ENCODE measurements at places on chromosomes 12 and 14.
A peak's percentile ranks its signal among the peaks of the same experiment; 100 is the strongest.

DNA sequence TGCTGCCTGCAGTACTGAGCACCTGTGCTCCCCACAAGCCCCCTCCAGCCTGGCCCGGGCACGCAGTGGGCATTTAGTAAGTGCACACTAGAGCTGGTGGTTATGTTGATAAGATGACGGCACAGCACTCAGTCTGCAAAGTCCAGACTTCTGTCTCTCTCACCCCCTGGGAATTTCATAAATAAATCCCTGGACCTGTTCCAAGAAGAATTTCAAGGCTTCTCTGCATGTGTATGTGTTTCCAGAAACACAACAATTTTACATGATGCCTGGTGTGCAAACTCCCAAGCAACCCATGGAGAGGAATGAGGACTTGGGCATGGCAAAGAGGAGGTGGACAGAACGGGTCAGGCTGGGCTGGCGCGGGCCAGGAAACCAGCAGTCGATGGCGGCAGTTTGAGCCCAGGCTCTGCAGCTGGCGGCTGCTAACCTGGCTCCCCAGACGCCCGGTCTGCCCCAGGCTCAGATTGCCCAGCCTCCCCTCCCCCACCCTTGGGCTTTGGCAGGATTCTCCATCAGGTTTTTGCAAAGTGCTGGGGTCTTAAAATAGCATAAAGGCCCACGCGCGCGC lies 10.4 kb upstream of the ACVR1B start:
- no peak for DNase-seq

- no peak for DNase-seq
Measured at GRCh38 chr12:107436376-107436775, 249.2 kb upstream of the PWP1 start.

DNA sequence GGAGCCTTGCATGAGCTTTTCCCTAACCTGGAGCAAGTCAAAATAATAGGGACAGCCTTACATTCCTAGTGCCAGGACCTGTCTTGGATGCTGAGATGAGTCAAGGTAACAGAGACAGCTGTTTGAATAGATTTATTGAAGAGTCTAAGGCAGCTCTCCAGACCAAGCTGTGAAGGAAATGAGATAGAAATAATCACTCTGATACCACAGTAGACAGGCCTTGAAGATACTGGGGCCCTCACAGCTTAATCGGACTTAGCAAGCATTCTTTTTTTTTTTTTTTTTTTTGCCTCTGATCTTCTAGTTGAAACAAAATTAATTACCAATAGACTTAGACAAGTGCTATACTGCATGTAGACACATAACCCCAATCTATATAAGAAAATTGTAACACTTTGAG lies 3.1 kb upstream of the RNASE9 start:
- DNase-seq = no peak

DNA sequence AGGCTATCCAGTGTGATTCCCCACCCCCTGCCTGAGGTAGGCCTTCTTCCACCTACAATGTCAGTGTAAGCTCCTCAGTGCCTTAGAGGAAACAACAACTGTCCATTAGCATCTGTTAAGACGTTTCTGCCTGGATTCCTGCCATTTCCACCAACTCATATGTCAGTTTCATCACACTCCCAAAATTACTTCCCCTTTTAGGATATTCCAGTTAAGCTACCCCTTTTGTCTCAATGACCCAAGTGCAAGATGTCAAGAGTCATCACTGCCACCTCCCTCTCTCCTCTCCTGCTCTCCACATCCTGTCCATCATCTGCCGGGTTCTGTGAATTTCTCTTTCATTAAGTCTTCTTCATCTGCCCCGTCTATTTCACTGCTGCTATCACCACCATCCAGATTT lies 189.4 kb downstream of the DPF3 start:
- DNase-seq = no peak

GRCh38 chr12:131276501-131277185 lies 322.9 kb downstream of the ADGRD1 start:
- no peak for DNase-seq

GRCh38 chr12:3205742-3206519 lies 128.8 kb downstream of the TSPAN9 start:
- peak; percentile 98 for DNase-seq

DNA sequence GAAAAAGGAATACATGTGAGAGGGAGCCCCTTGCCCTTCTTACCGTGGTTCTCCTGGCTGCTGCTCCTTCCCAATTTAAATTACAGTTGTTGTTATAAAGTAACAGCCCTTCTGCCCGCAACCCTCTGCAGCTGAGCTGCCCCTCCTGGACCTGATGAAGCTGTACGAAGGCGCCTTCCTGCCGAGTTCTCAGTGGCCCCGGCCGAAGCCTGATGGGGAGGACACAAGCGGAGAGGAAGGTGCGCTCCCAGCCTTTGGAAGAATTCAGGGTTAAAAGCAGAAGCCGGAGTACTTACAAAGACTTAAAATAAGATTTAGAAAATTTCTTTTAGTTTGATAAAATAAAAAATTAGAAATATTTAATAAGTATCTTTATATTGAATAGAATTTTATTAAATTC lies 55.2 kb downstream of the EP400 start:
- DNase-seq = no peak

DNA sequence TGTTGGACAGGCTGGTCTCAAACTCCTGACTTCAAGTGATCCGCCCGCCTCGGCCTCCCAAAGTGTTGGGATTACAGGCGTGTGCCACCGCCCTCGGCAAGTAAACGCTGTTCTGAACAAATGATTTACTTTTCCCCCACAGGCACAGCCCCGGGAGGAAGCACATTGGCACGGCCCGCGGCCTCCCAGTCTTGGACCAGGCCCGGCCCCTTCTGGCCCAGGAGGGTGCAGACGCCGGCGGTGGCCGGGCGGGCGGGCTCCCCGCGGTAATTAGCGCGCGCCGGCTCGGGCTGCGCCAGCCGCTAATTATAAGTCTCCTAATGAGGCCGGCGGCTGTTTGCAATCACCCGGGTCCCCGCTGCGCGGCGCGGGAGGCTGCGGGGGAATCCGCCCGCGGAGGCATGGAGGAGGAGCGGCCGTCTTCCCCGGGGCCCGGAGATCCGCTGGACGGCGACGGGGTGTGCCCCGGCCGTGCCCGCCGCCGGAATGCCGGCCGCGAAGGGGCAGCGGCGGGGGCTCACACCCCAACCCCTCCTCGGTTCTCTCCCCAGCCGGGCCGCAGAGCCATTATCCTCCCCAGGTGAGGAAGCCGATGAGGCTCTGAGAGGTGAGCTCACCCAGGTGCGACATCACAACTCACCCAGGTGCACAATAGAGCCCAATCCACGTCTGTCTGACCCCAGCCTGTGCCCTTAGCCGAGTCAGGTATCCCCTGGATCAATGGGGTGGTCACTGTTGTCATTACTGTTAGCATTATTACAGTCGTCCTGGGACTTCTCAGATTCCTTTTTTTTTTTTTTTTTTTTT lies 3.3 kb upstream of the POP5 start:
- peak; percentile 33 for DNase-seq

GRCh38 chr12:76421046-76421445 lies 72.8 kb upstream of the BBS10 start:
- DNase-seq = no peak

DNA sequence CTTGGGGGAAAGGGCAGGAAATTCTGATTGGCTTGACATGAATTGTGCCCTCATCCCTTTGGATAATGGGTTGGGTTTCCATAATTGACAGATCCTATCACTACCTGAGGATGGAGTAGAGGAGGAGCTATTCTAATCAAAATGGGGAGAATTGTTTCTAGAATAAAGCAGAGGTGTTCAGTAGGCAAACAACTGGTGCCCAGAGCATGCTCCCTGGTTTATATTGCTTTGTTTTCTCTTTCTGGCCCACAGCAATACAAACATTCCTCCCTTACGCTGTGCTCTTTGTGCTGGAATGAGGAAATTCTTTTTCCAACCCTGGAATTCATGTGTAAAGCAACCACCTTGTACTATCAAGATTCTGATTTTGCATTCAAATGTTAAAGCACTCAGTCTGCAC lies 147.4 kb downstream of the RASSF9 start:
- DNase-seq = no peak

GRCh38 chr12:608413-608812 lies 54.8 kb downstream of the NINJ2 start:
- no peak for DNase-seq

DNA sequence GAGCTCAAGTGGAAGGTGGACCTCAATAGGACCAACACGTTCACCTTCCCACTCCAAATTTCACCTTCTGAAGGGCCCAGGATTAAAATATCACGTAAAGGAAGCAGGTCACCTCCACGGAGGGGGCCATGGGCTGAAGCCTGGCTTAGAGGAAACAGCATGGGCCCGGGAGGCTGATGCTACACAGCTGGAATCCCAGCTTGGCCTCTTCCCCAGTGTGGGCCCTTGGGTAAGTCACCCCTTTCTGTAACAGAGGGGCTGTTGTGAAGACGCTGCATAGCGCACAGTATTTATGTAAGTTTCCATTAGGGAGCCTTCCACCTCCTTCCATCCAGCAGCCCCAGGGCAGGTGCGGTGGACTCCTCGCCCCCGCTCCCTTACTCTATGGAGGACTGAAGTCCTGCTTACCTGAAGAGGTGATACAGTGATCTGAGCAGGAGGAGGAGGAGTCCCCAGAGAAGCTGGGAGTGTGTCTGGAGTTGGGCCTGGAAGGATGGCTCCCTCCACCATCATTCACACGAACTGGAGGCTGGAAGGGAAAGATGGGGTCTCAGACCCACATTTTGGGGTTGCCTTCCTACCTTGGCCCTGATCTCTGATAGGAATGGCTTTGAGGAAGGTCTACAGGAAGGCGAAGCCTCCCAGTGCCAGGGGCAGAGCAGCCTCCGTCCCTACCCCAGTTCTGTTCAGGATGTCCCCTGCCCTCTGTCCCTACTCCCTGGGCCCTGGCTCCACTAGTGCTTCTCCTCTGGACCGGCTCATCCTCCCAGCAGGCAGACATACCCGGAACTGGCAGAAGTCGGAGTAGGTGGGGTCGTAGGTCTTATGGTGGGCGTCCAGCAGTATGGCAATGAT lies 37.2 kb upstream of the HDAC7 start:
- no peak for DNase-seq

DNA sequence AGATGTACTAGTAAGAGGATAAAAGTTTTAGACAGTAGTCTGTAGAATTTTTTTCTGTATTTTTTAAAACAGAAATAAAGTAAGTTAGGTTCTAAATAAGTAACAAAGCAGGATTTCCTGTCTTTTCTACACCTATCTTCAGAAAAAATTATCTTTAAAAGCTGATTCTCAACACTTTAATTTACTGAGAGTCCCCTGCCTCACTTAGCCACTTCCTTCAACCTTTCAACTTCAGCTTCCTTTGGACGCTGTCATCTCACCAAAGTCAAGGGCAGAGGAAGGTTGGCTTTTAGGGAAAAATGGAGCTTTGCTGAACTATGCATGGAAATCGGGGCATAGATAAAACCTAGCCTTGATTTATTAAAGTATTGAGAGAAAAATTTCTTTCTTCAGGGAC lies 44.9 kb upstream of the CERS5 start:
- DNase-seq = no peak

- DNase-seq = no peak
Measured at GRCh38 chr12:93103154-93103553, 174.1 kb upstream of the EEA1 start.

DNA sequence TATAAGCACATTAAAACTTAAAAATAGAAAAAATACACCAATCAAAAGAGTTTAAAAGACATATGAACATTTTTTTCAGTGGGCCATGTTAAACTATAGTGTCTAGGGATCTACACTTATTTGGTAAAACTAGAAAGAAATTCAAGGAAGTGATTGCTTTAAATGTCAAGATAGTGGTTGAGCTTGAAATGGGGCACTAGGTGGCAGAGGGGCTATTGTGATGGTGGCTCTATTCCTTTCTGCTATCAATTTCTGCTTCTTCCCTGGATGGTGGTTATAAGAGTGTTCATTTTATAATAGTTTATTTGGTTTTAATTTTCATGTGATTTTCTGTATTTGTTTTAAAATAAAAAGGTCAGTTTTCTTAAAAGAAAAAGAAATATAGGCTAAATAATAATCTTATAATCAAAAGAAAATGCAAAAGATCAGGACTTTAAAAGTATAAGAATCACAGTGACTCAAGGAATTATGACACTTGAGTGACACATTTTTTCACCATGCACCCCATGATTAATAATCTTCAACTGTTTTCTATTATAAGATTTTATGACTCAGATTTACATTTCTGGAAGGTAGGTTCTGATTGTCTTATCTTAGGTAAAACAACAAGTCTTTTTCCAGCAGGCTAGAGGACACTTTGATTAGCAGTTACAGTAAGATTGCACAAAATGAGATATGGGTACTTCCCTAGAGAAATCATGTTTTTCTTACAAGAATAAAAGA lies 137.5 kb downstream of the FSCB start:
- no peak for DNase-seq

GRCh38 chr12:107515446-107515958 lies 170.1 kb upstream of the PWP1 start:
- peak; percentile 83 for DNase-seq

DNA sequence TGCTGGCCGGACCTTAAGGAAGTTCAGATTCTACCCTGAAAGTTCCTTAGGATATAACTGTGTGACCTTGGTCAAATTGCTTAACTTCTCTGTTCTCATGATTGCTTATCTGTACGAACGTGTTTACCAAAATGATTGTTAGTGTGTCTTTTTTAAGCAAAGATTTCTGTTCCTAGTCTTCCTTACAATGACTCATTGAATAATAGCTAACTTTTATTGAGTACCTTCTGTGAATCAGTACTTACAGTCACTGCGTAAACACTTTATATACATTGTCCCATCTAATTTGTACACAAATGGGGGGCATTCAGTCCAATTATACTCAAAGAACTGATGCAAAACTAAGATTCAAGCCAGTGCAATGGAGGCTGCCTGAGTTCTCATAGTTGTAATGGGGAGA lies 4.2 kb upstream of the TMEM30B start:
- no peak for DNase-seq

DNA sequence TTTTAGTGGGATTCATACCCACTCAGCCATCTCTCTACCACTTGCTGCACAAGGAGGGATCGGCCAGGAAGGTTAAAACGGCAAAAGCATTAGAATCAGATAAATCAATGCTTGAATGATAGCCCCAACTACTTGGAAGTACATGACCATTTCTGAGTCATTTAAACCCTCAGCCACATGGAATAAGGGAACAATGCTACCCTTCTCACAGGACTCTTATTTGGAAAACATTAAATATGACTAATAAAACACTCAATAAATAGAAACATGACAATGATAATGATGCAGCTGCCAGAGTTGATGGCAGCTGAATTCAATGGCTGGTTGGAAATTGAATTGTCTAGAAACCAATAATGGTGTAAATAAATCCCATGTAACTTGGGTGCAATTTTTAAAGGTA lies 165.4 kb downstream of the FLRT2 start:
- DNase-seq = peak; percentile 32

GRCh38 chr14:96515731-96516130 lies 13.5 kb downstream of the PAPOLA start:
- no peak for DNase-seq

- no peak for DNase-seq
Measured at GRCh38 chr14:54867011-54867410, 35.6 kb downstream of the GCH1 start.

DNA sequence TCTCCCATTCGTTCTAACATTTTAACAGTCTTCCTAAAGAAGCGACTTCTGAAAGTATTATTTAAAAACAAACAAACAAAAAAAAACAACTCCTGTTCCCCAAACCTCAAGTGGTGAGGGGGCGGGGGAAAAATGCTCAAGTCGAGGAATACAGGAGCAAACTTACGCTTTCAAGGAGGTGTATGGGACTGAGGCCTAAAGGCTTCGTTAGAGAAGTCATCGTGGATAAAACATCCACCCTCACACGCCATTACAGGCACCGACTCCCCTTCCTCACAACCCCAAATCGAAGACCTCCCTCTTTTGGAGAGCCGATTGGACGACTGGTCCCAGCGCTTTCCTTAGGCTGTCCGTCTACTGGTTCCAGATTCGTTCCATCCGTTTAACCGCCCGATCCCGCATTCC lies 693 bp downstream of the CBX5 start:
- DNase-seq = no peak
